ENCODE measurements at places on chromosomes 4 and X.

DNA sequence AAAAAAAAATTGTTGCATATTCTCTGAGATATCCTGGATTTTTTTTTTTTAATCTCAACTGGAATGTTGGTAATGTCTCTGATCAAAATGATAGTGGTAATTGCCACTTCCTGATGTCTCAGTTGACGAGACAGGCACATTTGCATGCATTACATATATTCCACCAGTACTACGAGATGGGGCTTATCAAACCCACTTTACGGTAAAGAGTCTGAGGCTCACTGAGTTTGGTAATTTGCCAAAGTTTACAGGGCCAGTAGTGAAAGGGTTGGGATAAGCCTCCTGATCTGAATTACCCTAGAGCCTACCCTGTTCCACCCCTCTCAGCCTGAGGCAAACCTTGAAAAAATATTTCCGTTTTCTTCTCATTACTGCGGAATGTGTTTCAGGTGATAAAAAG, 5.3 kb downstream of the MAGEB2 start:
- no peak for DNase-seq

DNA sequence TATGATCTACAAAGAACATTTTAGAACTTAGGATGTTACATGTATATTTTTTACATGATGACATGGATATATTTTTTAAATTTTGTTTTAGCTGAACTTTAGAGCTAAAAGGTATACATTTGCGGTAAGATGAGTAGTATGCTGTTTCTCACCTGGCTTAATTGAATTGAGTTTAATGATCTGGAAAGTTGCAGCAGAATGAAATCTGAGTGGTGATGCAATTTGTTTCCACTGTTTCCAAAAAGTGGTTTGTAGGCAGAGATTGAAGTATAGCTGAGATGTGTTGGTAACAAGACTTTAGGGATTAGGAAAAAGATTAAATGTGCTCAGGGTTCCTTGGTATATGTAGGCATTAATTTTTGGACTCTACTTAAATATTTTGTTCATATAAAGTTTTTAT, 68.1 kb downstream of the HPF1 start:
- DNase-seq = no peak

- DNase-seq = peak; percentile 99
These were observed at the start of gene SLC25A6 for GRCh38 chrX:1391707-1392375. TSS of gene SLC25A6 (minus strand) at chrX:1392113. CDS start at chrX:1392009, 104 bp downstream.

DNA sequence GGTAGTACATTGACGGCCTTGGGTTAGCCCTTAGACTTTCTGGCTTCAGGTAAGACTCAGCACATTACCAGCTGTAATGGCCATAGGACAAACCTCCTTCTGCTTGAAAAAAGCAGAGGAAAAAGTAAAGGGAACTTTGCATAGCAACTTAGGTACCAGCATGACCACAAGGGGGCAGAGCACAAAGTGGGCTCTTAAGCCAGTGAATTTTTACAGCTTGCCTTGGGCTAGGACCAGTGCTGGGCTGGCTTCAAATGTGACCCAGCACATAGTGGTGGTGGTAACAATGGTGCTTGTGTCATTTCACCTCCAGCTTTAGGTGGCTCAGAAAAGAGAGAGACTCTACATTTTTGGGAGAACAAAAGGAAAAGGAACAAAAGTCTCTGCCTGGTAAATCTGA, 66.1 kb downstream of the KLHL4 start:
- DNase-seq = no peak

GRCh38 chr4:173294444-173294843, 39.7 kb downstream of the HMGB2 start:
- no peak for DNase-seq

- no peak for DNase-seq
These were observed 613.5 kb downstream of the PCDH18 start for GRCh38 chr4:136918772-136919171.

DNA sequence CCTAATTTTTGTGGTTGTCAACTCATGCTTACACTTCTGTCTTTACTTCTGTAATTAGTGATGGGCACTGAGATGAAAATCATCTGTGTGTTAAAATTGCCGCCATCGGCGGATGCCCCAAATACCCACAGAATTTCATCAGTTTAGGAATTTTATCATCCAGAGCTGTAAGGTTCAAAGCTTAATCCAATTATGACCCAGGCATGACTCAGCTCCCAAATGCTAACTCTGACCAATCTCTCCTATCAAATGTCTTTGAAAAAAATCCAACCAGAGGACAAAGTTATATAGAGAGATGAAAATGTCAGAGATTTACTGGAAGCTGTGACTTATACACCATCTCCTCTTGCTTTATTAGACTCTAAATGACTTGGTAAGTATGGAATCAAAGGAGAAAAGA, 1048.7 kb upstream of the PRKX start:
- no peak for DNase-seq

GRCh38 chr4:130985371-130985770, 1889.4 kb downstream of the C4orf33 start:
- no peak for DNase-seq

- no peak for DNase-seq
These were observed 53.5 kb downstream of the DCLK2 start for GRCh38 chr4:150131581-150132228.

GRCh38 chr4:85151371-85151770, 184.9 kb upstream of the WDFY3 start:
- DNase-seq = no peak

DNA sequence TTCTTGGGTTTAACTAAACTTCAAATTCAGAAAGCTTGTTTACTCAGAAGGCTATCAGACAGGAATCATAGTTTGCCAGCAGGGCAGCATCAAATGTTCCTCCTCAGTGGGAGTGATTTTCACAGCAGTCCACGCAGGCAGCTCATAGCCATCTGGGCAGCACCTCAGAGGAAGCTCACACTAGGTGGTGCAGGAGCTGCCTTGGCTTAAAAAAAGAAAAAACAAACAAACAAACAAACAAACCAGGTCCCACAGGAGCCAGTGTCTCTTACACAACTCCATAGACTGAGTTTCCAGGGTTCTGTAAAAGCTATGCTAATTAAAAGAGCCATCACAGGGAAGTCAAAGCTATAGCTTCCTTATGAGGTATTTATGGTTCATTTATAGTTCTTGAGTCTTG, 10.5 kb upstream of the KLHL5 start:
- no peak for DNase-seq

- DNase-seq = no peak
These were observed 23.6 kb upstream of the HMGB3 start for GRCh38 chrX:150959557-150959956.

DNA sequence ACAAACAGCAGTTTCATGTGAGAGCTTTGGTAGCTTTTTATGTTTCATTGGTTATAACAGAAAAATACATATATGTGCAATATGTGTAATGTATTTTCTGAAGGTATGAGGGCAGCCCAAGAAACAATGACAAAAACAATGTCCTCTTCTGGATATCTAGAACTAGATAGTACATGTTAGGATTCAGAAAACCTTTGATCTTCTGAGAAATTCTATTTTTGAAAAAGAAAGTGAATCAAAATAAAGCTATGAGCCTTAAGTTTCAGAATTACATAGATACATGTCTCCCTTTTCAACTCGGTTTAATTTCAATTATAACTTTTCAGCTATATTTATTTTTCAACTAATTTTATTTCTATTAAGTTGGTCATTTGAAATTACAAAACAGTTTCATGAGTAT, 131.9 kb downstream of the REELD1 start:
- DNase-seq = no peak

DNA sequence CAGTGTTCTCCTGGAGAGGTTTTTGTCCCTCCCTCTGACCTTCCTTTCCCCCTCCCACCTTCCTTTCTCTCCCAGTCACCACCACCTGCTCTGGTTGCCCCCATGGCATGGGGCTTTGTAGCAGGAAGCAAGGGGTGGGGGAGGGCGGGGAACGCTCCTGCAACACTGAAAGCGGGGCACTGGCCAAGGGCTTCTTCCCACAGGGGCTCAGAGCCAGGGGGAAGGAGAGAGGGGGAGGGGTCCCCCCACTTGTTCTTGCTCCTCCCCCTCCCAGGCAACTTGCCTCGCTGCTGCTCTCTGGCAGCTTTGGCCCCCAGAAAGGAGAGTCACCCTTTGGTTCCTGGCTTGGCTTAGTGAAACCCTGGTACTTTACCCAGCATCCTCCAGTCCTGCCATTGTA, 48.4 kb downstream of the BCORL1 start:
- no peak for DNase-seq

DNA sequence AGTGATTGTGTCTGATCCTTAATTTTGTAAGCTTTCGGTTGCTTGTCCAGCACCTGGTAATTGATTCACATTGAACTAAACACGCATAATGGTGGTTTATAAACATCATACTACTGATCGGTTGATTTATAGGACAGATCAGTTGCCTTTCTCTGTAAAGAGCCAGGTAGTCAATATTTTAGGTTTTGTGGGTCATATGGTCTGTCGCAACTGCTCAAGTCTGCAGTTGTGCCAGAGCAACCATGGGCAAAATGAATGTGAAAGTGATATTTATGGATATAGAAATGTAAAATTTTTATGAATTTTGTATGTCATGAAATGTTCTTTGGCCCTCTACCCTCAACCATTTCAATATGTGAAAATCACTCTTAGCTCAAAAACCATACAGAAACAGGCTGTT, 8.9 kb downstream of the JADE1 start:
- DNase-seq = no peak

DNA sequence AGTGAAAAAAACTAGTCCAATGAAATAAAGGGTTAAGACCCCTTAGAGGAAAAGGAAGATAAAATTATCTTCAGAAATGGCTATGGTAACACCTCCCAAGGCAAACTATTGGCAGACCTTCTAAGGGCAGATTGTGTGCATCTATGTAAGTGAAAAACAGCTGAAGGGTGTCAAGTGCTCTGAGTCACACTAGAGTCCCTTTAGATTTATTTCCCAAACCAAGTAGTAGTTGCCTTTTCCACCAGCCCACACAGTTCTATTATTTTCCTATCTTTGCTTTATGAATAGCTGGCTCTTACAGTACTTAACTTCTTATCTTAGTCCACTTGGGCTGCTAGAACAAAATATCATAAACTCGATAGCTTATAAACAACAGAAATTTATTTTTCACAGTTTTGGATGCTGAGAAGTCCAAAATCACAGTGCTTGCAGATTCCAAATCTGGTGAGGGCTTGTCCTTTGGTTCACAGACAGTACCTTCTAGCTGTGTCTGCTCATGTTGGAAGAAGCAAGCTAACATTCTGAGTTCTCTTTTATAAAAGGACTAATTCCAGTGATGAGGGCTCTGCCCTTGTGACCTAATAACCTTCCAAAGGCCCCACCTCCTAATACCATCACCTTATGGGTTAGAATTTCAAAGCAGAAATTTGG, 143.6 kb downstream of the GRID2 start:
- no peak for DNase-seq

- no peak for DNase-seq
These were observed 9.3 kb upstream of the TBC1D19 start for GRCh38 chr4:26574563-26574962.

GRCh38 chrX:21408307-21408706, 34.1 kb downstream of the CNKSR2 start:
- DNase-seq = no peak

DNA sequence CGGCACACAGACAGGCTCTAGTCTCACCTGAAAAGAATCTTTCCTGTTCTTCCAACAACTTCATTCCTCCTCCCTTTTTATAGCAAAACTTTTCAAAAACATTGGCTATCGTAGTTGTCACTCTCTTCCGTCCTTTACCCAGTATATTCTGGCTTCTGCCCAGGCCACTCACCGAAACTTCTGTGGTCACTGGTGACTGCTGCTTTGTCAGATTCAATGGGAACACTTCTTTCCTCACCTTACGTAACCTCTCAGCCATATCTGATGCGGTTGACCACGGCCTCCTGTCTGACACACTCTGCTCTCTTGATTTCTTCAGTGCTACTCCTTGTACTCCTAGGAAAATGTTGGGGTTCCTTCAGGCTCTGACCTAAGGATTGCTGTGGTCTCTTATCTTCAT, 9.2 kb upstream of the RNF150 start:
- DNase-seq = no peak

- DNase-seq = peak; percentile 36
These were observed 76.5 kb upstream of the BCOR start for GRCh38 chrX:40174001-40174853.

- DNase-seq = no peak
These were observed at the start of gene NAP1L2 for GRCh38 chrX:73214426-73215094. TSS of gene NAP1L2 (minus strand) at chrX:73214851. CDS start at chrX:73214492, 359 bp downstream.

- no peak for DNase-seq
These were observed 738.1 kb upstream of the PRKX start for GRCh38 chrX:4451591-4451990.

GRCh38 chrX:3962511-3963311, 249.3 kb upstream of the PRKX start:
- no peak for DNase-seq

DNA sequence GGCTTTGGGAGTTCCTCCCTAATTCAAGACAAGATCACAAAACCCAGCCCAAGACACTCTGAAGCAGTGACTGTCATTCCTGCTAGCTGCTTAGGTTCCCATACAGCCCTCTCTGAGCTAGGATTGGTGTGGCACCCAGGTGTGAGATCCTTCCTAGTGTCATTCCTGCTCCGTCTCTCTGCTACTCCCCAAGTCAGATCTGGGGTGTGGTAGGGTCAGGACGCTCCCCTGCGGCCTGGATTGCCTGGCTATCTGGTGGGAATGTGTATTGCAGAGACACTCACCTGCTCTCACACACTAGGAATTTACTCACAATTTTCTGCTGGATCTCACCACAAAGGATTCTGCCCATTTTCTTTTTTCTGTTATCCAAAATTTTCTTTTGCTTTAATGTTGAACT, 560.8 kb upstream of the ATOH1 start:
- DNase-seq = no peak

- DNase-seq = no peak
These were observed 124.7 kb downstream of the CAMK2D start for GRCh38 chr4:113636877-113637276.

GRCh38 chr4:46124773-46125413, 1.0 kb upstream of the GABRG1 start:
- no peak for DNase-seq

GRCh38 chrX:57669961-57670360, 10.1 kb downstream of the NLRP2B start:
- no peak for DNase-seq

GRCh38 chr4:124710911-124711310, 1.6 kb downstream of the ANKRD50 start:
- no peak for DNase-seq

DNA sequence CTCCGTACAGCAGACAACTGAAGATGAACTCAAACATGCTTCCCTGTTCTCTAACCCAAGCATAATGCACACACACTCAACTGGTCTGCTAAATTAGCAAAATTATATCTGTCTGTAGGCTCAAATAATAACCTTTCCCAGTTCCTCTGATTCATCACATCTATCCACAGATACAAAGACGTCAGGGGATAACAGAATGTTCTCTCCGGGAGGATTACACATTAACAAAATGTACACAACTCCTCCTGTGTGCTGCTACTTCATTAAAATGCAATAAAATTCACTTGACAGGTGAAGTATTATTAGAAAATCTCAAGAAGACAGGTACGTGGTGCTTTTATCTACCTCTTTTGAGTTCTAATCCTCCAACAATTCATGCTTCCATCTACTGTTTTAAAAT, 57.4 kb downstream of the FAT1 start:
- DNase-seq = no peak

DNA sequence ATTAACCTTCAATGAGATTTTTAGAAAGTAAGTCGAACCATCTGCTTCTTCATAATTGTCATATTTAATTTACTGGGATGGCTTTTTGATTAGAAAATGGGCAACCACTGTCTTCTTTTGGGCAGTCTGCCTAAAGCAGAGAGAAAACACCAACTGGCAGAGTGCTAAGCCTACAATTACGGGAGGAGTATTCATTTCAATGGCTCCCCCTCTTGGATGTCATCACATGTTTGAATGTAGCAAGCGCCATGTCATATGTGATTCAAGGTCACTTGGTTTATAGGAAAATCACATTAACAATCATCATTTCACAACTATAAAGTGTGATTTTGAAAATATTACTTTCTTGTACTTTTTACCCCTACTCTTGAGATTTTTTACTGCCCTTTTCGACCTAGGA, 261.9 kb downstream of the FRMPD4 start:
- DNase-seq = no peak
